Camera-type eye (tissue), 1 donor: ENCODE measurements at places on chromosomes 1 and 21. TPM values are rescaled to one million over a fixed set of nuclear protein-coding genes. Genes with fewer than 3 reads are reported as not detected.

The SYT6 gene
- total RNA-seq, result 10.3 TPM

The UBL4B gene
- total RNA-seq, result 1.3 TPM

The CCDC27 gene
- not detected for total RNA-seq

The CLDN8 gene
- 2.0 TPM for total RNA-seq
